EH (cell line): ENCODE measurements at places on chromosomes 11 and 22.

- peak; percentile 52 for DNase-seq
Measured at GRCh38 chr11:12359761-12360160, 17.6 kb upstream of the PARVA start.

DNA sequence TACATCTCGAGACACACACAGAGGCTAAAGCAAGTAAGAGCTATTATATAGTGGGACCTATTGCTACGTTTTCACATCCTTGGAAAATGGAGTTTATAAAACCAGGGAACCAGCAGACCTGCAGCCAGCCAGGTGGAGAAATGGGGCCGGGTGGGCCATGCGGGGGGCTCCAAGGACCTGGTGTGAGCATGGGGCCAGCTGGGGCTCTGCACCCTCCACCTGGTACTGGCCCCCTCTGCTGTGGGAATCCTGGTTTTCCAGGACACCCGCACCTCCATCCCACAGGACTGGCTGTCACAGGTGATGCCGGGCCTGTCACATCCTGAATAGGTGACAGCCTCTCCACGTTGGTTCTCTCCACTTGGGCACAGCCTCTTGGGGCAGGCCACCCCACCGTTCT is 11.3 kb downstream of the DHCR7 start:
- DNase-seq: no peak

GRCh38 chr22:22519591-22519990 is 479 bp downstream of the ZNF280A start:
- no peak for DNase-seq

GRCh38 chr11:117127171-117127901 is 16.8 kb upstream of the PAFAH1B2 start:
- DNase-seq: no peak

- DNase-seq: no peak
Measured at GRCh38 chr11:67289651-67290479, 762 bp downstream of the ANKRD13D start.

GRCh38 chr22:27382947-27383346 is 418.6 kb downstream of the MN1 start:
- no peak for DNase-seq

DNA sequence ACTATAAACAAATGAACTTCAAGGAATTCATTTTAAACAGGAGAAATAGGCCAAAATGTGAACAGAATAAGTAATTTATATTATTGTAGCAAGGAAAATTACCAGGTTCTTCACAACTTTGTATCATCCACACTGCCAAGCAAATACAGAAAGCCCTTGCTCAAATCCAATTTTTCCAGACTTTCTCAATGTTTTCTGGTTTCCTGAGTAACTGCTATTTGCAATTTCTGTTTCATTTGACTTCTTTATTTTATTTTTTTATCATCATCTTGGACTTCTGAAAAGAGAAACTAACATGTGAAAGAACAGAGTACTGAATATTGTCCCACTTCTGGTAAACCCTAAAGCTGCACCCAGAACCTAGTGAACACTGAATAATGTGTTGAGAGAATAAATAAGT is 61.0 kb downstream of the SLC1A2 start:
- DNase-seq: no peak

DNA sequence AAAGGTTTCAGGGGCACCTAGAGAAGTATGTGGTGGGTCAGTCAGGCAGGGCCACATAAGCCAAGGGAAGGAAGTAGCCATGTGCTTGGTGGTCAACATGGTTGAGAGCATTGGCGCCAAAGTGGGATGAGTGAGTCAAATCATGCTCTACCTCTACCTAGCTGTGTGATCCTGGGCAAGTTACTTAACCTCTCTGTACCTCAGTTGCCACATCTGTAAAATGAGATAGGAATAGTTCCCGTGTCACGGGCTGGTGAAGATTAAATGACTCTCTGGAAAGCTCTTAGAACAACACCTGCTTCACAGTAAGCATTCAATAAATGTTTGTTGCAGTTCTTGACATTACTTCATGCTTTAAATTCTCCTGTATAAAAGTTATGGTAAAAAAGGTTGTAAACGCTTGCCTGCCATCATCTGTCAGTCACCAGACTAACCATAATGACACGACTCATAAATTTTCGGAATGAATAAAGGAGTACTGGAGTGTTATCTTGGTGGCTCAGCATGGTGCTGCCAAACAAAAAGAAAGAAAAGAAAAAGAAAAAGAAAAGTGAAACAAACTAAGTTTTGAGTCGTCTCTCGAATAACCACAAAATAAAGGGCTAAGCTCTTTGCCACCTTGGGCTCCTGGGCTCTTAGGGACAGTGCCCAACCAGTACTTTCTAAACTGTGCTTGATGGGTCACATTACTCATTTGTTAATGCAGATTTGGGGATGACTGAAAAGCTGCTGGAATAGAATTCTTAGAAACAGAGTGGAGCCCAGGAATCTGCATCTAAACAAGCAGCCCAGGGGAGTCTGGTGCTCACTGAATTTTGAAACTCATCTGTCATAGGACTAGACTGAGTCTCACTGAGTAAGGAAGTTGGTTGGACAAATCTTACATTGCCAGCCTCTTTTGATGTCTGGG is 107.6 kb downstream of the LDLRAD3 start:
- no peak for DNase-seq

DNA sequence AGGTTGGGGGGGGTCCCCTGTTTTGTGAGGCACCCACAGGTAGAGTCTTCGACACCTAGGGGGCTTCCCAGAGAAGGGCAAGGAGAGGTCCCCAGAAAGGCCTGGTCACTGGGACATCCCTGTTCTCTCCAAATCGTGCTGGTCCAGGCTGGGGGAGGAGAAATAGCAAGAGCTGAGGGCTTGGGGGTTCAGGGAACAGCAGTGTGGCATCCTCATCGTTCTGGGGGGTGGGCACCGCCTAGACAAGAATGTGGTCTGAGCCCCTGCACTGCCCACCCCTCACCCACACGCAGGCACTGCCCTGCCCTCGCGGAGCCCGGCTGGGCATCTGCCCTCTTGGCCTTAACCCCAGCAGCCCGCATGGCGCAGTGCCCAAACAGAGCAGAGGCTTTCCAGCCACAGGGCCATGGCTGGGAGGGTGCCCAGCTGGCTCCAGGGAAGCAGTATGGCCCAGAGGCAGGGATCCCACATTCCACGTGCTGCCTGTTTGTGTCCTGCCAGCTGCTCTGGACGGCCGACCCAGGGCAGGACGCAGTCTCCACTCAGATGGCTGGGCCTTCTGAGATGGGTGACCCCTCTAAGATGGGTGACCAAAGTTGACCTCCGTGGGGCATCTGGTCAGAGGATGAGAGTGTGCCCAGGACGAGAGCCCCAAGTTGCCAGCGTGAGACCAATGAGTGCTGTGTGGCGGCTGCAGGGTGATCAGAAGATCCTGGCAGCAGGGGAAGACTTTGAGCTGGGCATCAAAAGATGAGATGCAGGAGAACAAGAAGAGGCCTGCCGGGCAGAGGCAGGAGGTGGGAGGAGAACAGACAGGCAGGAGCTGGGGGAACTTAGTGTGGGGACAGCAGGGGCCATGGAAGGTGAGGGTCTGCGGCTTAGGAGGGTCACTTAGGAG is 14.4 kb downstream of the SCARF2 start:
- DNase-seq: peak; percentile 77

DNA sequence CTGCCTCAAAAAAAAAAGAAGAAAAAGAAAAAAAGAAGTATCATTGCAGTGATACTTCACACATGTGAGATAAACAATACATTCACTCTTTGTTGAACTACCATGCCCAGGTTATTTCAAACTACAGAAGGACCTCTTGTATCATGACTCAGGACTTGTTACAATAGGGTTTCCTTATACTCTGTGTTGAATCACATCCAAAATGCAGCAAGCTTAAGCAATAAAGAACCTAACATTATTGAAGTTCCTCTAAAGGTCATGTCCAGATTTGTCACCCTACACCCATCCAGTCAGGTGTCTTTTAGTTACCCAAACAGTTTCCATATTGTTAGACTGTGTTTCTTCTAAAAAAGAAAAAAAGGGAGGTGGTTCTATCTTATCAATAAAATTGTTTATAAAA is 26.9 kb upstream of the ALKBH3 start:
- no peak for DNase-seq

- DNase-seq: peak; percentile 44
Measured at GRCh38 chr11:10623797-10624761, 55.6 kb upstream of the LYVE1 start.

- peak; percentile 94 for DNase-seq
Measured at GRCh38 chr22:24466716-24467328, 28.3 kb upstream of the UPB1 start.

- DNase-seq: peak; percentile 99
Measured at GRCh38 chr11:130612291-130612851, 163.9 kb downstream of the ADAMTS15 start.

DNA sequence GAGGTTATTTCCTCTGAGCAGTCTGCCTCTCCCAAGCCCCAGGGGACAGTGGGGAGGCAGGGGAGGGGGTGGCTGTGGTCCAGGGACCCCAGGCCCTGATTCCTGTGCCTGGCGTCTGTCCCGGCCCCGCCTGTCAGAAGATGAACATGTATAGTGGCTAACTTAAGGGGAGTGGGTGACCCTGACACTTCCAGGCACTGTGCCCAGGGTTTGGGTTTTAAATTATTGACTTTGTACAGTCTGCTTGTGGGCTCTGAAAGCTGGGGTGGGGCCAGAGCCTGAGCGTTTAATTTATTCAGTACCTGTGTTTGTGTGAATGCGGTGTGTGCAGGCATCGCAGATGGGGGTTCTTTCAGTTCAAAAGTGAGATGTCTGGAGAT is 3.1 kb downstream of the PIM3 start:
- no peak for DNase-seq

DNA sequence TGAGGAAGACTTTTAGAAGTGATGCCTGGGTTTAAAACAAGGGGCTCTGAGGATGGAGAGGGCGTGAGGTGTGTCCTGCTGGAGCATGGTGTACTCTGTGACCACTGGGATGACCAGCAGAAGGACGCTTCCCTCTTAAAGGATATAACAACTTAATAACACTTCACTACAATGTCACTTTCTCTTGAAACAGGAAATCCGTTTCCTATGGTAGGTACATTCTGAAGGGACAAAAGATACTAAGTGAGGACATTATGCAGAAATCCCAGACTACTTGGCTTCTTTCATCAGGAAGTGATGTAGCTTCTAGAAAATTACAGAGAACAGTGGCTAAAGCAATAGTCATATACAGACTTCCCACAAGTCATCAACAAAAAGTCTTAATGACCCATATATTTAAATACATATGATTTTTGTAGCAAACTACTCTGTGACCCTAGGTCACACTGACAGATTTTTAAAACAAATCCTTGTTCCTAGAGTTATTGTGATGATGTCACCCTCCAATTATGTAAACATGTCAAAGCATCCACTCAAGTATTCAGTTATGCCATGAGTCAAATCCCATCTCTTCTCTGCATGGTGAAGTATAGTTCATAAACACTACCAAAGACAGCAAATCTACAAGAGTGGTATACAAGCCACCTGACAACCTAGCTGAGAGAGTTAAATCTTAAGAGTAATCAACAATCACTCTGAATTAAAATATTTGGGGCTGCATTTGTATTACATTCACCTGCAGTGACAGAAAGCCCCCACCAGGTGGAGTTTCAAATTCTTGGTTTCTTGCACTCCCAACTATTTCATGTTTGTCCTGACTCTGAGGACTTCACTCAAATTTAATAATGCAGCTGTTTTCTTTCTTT is 32.8 kb downstream of the PITPNB start:
- peak; percentile 92 for DNase-seq

DNA sequence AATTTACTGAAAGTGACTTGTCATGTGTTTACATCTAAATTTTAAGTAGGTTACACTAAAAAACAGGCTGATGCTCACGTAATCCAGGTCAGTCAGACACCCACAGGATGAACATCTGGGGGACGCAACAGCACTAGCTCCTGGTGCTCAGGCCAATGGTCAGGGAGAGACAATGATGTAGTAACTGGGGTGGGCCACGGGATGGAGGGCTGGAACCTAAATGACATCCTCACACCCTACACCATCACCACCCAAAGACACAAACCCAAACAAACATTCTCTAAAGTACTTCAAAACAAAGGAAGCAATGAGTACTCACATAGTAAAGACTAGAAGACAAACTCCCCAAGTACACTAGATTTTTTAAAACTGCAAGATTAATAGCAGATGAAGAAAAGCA is 53.5 kb upstream of the SLC25A1 start:
- DNase-seq: no peak

DNA sequence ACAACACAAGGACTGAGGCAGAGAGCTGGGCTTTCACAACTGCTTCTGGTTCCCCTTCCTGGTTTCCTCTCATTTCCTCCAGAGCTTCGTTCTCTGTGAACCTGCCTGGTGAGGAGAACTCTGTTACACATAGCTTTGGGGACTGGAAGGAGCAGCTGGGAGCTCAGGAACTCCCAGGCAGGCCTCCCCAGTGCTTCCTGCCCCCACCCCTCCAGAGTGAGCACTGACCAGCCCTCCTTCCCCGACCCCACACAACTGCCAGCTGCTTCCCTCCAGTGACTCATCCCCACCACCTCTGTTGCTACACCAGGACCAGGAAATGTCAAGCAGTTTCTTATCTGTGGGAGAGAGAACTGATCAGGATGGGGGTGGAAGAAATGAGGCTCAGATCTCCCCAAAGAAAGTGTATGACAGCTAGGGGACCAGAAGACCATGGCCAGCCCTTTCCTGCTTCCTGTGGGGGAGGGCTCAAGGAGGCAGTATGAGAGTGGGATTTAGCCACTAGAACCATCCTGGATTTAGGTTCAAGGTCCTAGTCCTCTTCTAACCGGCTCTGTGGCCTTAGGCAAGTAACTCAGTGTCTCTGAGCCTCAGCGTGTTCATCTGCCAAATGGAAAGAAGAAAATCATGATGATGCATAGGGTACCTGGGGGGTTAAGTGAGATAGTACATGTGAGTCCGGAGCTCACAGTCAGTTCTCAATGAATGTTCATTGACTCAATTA is 4.5 kb upstream of the TP53I11 start:
- DNase-seq: peak; percentile 87
